Central memory CD8-positive, alpha-beta T cell (primary cell): ENCODE measurements at places on chromosomes 1 and 21.

- no peaks in the 10 kb centered on the region for H3K4me1 ChIP-seq
- DNase-seq = no peak
- no peaks in the 10 kb centered on the region for H3K27me3 ChIP-seq
- peaks cover 9% of the 10 kb centered on the region for H3K36me3 ChIP-seq
Observed at GRCh38 chr1:10320336-10320735, 78.5 kb upstream of the PGD start.

DNA sequence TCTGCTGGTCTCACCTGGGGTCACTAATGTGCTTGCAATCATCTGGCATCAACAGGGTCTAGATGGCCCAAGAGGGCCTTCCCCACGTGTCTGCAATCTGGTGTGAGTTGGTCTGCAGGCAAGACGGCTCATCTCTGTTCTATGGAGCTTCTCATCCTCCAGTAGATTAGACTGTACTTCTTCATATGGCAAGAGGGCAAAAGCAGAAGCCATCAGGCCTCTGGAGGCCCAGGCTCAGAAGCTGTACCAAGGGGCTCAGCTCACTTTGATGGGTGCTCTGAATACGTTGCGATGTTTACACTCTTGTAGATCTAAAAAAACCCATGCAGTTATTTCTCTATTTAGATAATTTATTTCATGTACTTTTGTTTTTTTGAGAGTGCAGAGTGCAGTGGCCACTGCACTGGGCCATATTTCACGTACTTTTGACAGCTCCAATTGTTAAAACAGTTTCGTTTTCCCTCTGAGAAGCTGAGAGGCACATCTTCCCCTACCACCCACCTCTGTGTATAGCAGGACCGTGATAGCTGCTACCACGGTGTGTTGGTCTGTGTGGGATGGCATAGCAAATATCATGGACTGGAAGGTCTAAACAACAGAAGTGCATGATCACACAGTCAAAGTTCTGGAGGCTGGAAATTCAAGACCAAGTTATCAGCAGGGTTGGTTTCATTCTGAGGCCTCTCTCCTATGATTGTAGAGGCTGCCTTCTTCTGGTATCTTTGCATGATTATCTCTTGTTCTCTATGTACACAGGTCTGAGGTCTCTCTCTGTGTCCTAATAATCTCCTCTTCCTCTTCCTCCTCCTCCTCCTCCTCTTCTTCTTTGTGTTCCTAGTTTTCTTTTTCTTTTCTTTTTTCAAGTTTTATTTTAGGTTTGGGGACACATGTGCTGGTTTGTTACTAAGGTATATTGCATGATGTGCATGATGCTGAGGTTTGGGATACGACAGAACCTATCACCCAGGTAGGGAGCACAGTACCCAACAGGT lies 17.0 kb downstream of the CITED4 start:
- DNase-seq = no peak

GRCh38 chr21:25039461-25040380 lies 567.6 kb downstream of the MRPL39 start:
- no peak overlapping the region for H3K27ac ChIP-seq
- DNase-seq = no peak
- no peaks in the 10 kb centered on the region for H3K4me1 ChIP-seq
- no peaks in the 10 kb centered on the region for H3K36me3 ChIP-seq
- no peak overlapping the region for H3K4me3 ChIP-seq

GRCh38 chr1:226004396-226004795 lies 5.3 kb upstream of the SDE2 start:
- no peak overlapping the region for H3K4me3 ChIP-seq
- H3K27ac ChIP-seq = no peak overlapping the region

- peaks cover 10% of the 10 kb centered on the region for H3K27me3 ChIP-seq
- no peak overlapping the region for H3K4me3 ChIP-seq
- peak overlapping the region; percentile 80 for H3K27ac ChIP-seq
- DNase-seq = no peak
- H3K4me1 ChIP-seq = peaks cover 7% of the 10 kb centered on the region
Observed at GRCh38 chr1:3315399-3316339, 138.8 kb upstream of the ARHGEF16 start.

DNA sequence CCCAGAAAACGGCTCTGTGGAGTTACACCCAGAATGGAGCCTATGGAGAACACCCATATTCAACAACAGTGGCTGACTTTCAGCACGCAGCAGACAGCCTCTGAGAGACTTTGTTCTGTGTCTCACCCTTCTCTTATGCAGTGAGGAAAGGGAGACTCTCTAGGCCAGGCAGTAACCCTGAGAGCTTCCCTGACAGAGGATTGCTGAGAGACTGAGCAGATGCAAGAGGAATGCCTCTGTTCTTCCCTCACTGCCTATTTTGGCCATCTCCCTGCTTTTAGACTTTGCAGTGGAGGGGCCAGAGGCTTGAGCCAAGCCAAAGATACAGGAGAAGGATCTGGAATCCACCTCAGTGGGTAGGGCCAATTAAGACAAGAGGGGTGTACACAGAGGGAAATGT lies 41.8 kb upstream of the SLC16A1 start:
- H3K4me3 ChIP-seq = no peak overlapping the region
- H3K27me3 ChIP-seq = no peaks in the 10 kb centered on the region
- peaks cover 2% of the 10 kb centered on the region for H3K36me3 ChIP-seq
- no peak for DNase-seq

GRCh38 chr1:212621043-212621948 lies 12.7 kb downstream of the ATF3 start:
- peaks cover 31% of the 10 kb centered on the region for H3K27me3 ChIP-seq
- no peaks in the 10 kb centered on the region for H3K4me1 ChIP-seq
- no peak for DNase-seq

DNA sequence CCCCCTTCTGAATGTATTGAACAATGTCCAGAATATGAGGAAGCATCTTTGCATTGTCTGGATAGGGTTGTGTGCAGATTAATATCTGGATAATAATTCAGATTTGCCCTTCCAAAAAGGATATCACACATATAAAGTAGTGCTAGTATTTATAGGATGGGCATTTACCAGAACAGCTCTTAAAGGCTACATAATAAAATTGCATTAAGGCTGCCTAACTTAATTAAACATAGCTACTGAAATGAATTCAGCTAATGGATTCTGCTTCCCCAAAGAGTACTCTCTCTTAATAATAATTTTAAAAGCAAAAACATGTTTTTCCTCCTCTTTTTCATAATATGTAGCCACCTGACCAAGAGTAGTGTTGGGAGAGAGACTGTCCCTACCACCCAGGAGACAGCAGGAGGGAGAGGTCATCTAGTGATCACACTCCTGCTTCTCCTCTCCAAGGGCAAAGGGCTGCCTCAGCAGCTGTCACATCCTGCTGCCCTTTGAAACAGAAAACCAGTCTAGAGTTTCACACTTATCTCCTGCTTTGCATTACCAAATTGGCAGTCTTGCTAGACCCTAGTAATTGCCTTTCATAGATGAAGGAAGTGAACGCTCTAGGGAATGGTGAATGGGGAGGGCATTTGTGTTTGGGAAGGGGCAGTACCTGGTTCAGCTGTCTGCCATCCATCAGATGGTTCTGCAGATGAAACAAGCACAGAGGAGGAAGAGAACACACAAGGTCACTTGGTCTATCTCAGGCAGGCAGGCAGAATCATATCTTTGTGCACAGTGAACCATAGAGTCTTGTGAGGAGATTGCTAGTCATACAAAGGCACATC lies 29.3 kb upstream of the DDAH1 start:
- H3K27ac ChIP-seq = no peak overlapping the region
- no peak for DNase-seq
- H3K4me1 ChIP-seq = no peaks in the 10 kb centered on the region
- H3K36me3 ChIP-seq = no peaks in the 10 kb centered on the region
- peaks cover 36% of the 10 kb centered on the region for H3K27me3 ChIP-seq
